ENCODE measurements at places on chromosomes 2 and 18.

- no peak for DNase-seq
Observed at GRCh38 chr2:190069936-190070696, 7.6 kb upstream of the MSTN start.

- no peak for DNase-seq
Observed at GRCh38 chr2:200944467-200945394, 18.7 kb downstream of the ORC2 start.

DNA sequence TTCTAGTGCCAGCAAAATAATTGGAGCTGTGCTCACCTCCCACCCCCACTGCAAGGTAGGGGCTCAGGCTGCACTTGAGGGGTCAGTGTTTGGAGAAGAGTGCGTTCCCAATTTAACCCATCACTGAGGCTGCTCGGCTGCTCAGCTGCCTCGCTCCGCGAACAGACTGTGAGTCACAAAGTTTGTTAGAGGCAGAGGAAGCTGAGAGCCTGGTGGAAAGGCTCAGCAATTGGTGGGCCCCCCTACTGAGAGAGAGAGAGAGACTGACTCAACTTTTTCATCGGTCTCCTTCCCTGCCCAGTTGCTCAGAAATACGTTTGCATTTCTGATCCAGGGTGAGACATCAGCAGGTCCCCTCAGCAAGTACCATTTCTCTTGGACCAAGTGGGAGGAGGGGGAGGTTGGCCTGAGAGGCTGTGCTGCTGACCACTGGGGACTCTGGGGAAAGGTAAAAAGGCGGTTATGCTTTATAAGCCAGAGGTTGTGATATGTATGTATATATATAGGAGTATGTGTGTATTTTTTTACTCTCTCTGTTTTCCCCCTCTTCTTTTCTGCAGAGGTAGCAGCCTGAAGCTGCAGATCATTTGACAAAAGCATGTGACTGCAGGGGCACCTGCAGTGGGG is 1.5 kb downstream of the EFR3B start:
- no peak for DNase-seq

- no peak for DNase-seq
Observed at GRCh38 chr2:227772197-227772661, 26.5 kb downstream of the SCYGR8 start.

GRCh38 chr2:109417701-109418335 is 195.9 kb downstream of the SEPTIN10 start:
- no peak for DNase-seq

DNA sequence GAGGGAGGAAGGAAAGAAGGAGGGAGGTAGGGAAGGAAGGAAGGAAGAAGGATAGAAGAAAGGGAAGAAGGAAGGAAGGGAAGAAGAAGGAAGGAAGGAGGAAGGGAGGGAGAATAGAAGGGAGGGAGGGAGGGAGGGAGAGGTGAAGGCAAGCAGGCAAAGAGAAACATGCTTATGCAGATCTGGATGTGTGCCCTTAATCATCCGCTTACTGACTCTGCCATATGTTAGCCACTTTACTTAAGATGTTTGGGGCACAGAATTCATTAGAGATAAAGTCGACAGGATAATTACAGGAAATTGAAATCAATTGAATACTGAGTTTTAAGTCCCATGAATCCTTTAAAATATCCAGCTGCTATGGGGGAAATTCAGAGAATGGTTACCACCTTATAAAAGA is 334.2 kb downstream of the GRB14 start:
- DNase-seq, result no peak

DNA sequence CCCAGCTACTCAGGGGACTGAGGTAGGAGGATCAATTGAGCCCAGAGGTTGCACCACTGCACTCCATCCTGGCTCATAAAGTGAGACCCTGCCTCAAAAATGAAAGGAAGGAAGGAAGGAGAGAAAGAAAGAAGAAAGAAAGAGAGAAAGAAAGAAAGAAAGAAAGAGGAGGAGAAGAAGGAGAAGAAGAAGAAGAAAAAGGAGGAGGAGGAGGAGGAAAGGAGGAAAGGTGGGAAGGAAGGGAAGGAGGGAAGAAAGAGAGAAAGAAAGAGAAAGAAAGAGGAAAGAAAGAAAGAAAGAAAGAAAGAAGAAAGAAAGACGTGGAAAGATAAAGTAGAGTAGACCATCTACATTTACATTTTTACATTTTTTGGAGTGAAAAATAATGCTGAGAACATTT is 39.8 kb downstream of the FAM124B start:
- no peak for DNase-seq

DNA sequence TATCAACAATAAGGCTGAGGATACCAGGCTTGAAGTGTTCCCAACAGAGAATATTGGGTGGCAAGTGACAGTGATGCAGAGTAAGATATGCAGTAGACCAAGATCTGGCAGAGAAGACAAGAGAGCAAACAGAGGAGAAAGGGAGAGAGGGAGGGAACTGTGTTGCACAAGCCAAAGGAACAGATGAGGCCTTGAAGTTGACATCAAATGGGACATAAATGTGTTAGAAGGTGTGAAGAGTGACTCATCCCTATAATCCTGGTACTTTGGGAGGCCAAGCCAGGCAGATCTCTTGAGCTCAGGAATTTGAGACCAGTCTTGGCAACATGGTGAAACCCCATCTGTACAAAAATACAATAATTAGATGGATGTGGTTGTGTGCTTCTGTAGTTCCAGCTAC is 342.9 kb downstream of the PARD3B start:
- no peak for DNase-seq

- no peak for DNase-seq
Observed at GRCh38 chr2:17816396-17817245, at the start of gene MSGN1. Gene MSGN1, plus strand, starts transcription at chr2:17816460. Its CDS starts 59 bp downstream, at chr2:17816519.

- no peak for DNase-seq
Observed at GRCh38 chr2:56741601-56742102, 557.9 kb downstream of the CCDC85A start.

Data from liver (tissue), 10 donors.